ENCODE measurements at places on chromosomes 5 and 9. TPM values are rescaled to one million over a fixed set of nuclear protein-coding genes. Genes with fewer than 3 reads are reported as not detected.

DNA sequence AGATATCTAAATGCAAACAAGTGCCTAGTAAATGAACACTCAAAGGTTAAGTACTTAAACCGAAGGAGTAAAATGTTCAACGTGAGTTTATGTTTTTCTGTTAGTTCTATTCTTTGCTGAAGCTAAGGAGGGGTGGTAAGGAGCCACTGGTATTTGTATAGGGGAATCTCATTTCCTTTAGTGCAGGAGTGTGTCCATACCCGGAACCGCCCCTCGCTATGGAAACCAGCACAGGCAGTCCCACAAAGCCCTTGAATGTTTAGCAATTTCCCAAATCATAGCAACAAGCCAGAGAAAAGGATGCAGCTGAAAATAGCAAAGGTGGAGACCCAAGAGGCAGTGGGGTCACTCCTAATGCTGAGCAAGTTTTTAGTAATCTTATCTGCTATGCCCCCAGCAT is 78.8 kb upstream of the STK32A start:
- no peak overlapping the region for H3K27ac ChIP-seq
- peaks cover 7% of the 10 kb centered on the region for H3K27me3 ChIP-seq
- no peak for DNase-seq
- H3K4me3 ChIP-seq = no peak overlapping the region

- no peaks in the 10 kb centered on the region for H3K36me3 ChIP-seq
- H3K4me1 ChIP-seq = peaks cover 10% of the 10 kb centered on the region
- DNase-seq = no peak
- no peaks in the 10 kb centered on the region for H3K27me3 ChIP-seq
Measured at GRCh38 chr5:107806271-107806670, 135.5 kb upstream of the EFNA5 start.

DNA sequence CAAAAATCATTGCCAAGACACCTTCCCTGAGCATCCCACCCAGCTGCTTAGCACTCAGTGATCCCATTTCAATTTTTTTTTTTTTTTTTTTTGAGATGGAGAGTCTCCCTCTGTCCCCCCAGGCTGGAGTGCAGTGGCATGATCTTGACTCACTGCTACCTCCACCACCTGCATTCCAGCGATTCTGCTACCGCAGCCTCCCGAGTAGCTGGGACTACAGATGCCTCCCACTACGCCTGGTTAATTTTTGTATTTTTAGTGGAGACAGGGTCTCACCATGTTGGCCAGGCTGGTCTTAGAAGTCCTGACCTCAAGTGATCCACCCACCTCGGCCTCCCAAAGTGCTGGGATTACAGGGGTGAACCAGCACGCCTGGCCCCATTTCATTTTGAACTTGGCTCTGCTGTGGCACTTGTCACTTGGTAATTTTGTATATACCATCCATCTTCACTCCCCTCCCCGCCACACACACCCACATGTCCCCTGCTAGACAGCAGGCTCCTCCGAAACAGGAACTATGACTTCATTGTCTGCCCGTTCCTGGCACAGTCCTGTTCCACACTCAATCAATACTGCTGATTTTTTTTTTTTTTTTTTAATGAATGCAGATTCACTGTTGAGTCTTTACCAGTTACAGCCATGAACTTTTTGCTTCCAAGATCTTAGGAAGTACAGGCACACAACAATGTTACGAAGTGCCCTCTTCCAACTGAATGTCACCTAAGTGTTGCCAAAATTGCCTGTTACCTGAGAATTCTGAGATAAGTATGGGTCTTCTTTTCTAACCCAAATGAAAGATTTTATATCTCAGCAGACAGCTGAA is 17.3 kb upstream of the ZBTB34 start:
- no peak overlapping the region for H3K4me3 ChIP-seq
- H3K27me3 ChIP-seq = no peaks in the 10 kb centered on the region
- H3K4me1 ChIP-seq = peaks cover 4% of the 10 kb centered on the region
- peak overlapping the region; percentile 56 for H3K27ac ChIP-seq
- peaks cover 11% of the 10 kb centered on the region for H3K36me3 ChIP-seq

- H3K27ac ChIP-seq = no peak overlapping the region
- H3K27me3 ChIP-seq = no peaks in the 10 kb centered on the region
- no peak overlapping the region for H3K4me3 ChIP-seq
- no peaks in the 10 kb centered on the region for H3K4me1 ChIP-seq
- no peaks in the 10 kb centered on the region for H3K36me3 ChIP-seq
Measured at GRCh38 chr5:78373231-78373630, 12.8 kb downstream of the SCAMP1 start.

Gene FRMPD1
- 0.61 TPM for polyA plus RNA-seq

Data from large intestine (tissue), 12 donors.